ENCODE measurements at places on chromosomes 2 and 18.

- no peak for DNase-seq
Measured at GRCh38 chr2:150626934-150627411, 139.5 kb upstream of the RND3 start.

- DNase-seq: no peak
Measured at GRCh38 chr18:41753826-41754225, 201.2 kb upstream of the PIK3C3 start.

DNA sequence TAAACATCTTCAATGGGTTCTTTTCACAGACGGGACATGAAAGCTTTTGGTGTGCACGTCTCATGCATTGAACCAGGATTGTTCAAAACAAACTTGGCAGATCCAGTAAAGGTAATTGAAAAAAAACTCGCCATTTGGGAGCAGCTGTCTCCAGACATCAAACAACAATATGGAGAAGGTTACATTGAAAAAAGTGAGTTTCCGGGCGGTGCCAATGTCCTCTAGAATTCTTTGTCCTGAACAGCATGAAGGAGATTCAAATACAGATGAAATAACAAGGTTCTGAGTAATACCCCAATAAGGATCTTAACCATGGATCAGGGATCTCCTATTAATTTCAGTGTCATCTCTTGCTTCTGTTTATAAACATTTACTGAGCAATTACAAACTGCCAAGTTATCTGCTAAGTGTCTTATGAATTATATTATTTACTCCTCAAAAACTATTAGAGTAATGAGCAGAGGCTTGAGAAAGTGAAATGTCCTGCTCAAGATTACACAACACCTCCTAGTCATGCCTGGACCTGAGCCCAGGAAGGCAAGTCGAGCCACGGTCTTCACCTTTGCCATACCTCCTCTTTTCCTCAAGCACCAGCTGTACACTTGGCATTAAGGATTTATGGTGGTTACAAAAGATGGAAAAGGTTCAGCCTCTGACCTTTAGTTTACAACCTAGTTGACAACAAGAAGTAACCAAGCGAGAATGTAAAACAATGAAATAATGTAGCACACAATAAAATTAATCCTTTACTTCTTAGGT is 22.6 kb downstream of the DHRS9 start:
- DNase-seq: no peak

- no peak for DNase-seq
Measured at GRCh38 chr18:24795129-24795528, 334.7 kb downstream of the HRH4 start.

DNA sequence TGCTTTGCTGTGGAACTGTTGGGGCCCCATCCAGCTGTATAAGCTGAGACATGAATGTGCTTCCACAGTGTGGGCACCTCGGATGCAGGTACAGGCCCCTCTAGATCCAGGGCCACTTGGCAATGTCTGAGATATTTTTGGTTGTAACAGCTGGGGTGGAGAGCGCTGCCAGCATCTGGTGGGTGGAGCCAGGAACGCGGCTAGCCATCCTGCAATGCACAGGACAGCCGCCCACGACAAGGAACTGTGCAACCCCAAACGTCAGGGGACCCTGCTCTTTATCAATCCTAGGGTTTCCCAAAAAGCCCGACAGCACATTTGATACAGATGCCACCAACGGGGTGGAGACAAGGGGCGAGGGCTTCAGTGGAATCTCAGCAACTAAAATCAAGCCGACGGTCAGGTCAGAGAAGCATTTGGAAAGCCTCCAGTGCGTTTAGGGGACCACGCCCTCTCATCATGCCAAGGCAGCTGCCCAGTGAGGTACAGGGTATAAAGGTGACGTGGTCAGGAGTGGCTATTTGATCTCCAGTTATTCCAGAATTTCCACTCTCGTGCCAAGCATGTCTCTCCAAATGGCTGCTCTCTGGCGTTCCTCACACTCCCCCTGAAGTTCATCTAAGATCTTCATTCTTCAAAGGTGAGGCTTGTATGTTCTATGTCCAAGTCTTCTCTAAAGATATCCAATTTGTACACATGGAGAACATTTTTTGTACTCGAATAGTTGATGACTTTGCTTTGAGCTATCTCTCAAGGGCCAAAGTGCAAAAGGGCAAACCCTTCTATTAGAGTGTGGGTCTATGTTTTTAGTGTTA is 55.7 kb downstream of the LRRFIP1 start:
- no peak for DNase-seq

- no peak for DNase-seq
Measured at GRCh38 chr18:25621144-25621543, 269.2 kb upstream of the ZNF521 start.

DNA sequence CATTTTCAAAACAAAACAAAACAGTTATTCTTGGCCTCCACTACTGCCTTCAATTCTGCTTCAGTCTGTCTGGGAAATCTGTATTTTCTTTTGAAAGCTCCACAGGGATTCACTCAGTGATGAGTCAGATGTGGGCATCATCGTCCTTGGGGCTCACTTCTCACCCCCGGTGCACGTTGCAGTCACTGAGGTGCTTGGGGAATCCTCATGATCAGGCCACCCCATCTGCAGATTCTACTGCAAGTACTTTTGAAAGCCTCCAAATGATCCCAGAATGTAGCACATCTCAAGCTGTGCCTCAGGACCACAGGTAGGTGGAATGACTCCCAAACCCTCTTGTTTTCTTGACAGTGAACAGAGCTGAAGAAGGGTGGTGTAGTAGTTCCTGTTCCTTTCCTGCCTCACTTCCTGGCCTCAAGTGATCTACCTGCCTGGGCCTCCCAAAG is 34.3 kb downstream of the LPIN2 start:
- DNase-seq: no peak

DNA sequence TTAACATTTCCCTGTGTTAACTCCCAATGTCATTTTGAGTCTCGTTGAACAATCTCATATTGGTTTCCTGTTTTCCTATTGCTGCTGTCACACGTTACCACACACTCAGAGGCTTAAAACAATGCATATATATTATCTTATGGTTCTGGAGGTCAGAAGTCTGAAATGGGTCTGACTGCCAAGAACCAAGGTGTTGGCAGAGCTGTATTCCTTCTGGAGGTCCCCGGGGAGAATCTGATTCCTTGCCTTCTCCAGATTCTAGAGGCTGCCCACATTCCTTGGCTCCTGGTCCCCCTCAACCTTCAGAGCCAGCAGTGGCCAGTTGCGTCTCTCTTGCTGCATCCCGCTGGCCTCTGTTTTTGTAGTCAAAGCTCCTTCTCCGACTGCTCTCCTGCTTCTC is 17.5 kb downstream of the COL4A4 start:
- DNase-seq: no peak

GRCh38 chr2:202014759-202015211 is 18.9 kb upstream of the FZD7 start:
- DNase-seq: no peak

GRCh38 chr2:226308323-226308680 is 491.3 kb downstream of the IRS1 start:
- DNase-seq: no peak

- no peak for DNase-seq
Measured at GRCh38 chr2:160465002-160465401, 28.6 kb downstream of the RBMS1 start.
